SJSA1 (cell line): ENCODE measurements at places on chromosomes 6 and 20. TPM values are rescaled to one million over a fixed set of nuclear protein-coding genes. Genes with fewer than 3 reads are reported as not detected.

The TMEM181 gene
- 28.4 and 41.3 TPM in 2 replicates for total RNA-seq

DNA sequence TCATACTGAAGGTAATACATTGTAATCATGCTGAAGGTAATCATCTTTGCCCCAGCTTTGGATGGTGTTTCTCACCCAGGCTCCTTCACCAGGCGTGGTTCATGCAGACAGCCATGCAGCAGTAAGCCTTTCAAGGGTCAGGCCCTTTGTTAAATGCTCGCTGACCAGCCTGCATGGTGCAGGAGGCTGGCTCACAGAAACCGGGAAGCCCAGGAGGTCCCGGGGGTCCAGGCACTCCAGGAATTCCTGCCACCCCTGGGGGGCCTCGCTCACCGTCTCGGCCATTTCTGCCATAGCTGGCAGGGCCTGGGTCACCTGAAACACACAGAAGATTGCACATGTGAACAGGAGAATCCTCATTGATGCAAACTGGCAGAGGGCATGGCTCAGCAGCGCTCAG is 86.1 kb downstream of the COL9A1 start:
- no peak overlapping the region for H3K4me3 ChIP-seq
- no peaks in the 10 kb centered on the region for H3K4me1 ChIP-seq

The CARMIL1 gene
- total RNA-seq = 21.2 and 22.2 TPM in 2 replicates

The CRISP2 gene
- not detected in 2 replicates for total RNA-seq

- no peak overlapping the region for H3K27ac ChIP-seq
- no peak overlapping the region for H3K4me3 ChIP-seq
- H3K27me3 ChIP-seq = 0 out of 2 replicates have a peak, but pooled peaks cover 2% of the 10 kb centered on the region
- no peaks in the 10 kb centered on the region for H3K36me3 ChIP-seq
These were observed 56.7 kb downstream of the KIAA0319 start for GRCh38 chr6:24589334-24589733.

DNA sequence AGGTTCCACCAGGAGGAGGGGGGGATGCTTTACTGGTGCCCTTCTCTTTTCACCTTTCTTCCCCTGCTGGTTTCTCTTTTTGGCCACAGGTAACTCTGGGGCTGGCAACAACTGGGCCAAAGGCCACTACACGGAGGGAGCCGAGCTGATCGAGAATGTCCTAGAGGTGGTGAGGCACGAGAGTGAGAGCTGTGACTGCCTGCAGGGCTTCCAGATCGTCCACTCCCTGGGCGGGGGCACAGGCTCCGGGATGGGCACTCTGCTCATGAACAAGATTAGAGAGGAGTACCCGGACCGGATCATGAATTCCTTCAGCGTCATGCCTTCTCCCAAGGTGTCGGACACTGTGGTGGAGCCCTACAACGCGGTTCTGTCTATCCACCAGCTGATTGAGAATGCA is 4.4 kb downstream of the TUBB1 start:
- no peak overlapping the region for H3K4me3 ChIP-seq
- H3K4me1 ChIP-seq = peaks cover 10% of the 10 kb centered on the region
- DNase-seq = no peak
- no peaks in the 10 kb centered on the region for H3K27me3 ChIP-seq
- H3K27ac ChIP-seq = no peak overlapping the region

DNA sequence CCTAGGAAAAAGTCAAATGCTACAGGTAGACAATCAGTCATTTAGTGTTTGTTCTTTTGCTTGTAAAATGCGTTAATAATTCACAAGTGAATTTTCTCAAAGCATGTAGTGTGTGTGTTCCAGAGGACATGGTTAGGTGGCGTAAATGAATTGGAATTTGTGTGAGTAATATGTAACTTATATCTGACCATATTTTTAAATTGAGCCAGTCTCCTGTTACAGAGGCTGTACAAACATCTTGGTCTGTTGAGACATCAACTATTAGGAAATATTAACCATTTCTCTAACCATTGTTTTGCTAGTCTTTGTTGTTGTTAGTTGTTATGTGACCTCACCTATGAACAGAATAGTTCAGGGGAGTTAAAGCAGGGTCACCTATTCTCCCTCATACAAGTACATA is 22.7 kb downstream of the MCM8 start:
- no peak overlapping the region for H3K27ac ChIP-seq
- no peaks in the 10 kb centered on the region for H3K4me1 ChIP-seq
